NCI-H226 (cell line): ENCODE measurements at places on chromosomes 7 and 10.

- DNase-seq = no peak
Observed at GRCh38 chr7:107744345-107744750, 406 bp downstream of the CBLL1 start.

DNA sequence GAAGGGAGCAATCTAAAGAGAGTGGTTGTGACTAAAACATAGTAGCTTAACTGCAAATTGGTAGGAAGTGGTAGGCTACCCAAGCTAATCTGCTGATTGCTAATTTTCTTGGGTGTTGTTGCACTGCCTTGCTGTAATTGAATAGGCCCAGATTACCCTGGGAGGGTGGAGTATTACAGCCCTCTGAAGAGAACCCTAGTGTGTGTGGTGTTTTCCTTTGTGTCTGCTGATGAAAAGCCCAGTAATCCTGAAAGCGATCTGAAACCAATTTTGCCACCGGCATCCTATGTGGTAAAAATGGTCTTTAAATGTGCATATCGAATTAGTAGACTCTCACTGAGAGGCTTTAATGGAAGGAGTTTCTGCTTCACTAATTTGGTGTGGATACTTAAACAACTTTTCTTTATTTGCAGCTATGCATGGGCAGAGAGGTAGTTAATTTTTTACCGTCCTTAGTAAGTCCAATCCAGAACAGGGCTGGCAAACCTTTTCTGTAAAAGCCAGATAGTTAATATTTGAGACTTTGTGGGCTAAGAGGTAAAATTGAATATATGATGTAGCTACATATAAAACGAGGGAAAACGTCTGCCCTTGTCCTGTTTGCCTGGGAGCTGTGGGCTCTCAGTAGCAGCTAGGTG, 92.5 kb downstream of the CSTF2T start:
- DNase-seq = no peak

DNA sequence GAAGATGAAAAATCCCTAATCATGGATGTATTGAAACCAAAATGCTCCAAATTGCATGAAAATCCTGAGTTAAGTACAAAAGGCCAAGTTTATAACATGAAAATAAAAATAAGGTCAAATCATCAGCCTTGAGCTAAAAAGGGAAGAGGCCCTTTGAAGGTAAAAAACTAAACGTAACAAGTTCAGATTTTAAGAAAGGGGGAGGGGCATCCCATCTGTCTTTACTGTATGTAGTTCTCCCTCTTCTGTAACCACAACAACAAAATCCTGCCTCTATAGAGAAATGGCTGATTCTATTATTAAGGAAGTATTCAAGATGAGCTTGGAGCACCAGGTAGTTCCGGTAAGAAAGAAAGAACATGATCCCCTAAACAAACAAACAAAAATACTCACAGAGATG, 64.7 kb downstream of the TPK1 start:
- DNase-seq = no peak

DNA sequence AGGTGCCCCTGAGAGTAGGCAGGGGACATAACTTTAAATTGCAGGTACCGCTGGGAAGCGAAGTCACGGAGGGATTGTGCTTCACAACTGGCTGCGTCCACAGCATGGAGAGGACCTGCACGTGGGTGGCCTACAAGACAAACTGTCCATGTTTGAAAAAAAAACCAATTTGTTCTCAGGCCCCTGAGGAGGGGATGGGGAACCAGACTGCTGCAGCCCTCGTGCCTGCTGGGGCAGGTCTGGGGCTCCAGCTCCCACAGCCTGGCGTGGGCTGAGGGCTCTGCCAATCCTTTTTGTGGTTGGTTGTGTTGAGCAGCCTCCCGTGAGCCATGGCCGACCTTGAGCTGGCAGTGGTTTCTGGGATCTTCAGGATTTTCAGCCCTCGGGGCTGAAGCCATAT, 9.7 kb downstream of the SFRP5 start:
- no peak for DNase-seq

DNA sequence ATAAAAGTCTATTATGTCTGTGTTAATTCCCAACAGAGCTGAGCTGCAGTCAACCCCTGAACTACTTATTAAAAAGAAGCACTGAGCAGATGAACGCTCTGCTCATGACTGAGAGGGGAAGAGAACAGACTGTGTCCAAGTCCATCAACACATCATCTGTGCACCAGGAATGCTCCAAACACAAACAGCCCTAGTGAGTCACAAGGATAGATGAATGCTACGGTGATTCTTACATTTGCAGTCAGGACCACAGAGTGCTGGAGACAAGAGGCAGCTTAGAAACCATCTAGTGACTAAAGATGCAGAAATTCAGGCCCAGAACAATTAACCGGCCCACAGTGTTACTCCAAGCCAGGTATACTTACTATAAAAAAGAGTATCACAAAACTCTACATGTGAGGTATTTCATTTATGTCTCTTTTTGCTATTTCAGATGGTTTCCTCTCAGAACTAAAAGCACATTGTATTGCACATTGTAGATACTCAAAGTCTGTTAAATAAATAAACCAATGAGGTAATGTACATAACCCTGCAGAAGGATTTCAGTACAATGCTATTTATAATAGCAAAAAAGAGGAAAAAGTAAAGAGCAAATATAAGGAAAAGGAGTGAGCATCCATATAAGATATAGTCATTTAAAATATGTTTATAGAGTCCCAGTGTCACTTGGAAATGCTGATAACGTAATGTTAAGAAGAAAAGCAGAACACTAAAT, 159.2 kb downstream of the KCNMA1 start:
- peak; percentile 35 for DNase-seq

GRCh38 chr7:29009947-29010346, 51.8 kb upstream of the TRIL start:
- no peak for DNase-seq

DNA sequence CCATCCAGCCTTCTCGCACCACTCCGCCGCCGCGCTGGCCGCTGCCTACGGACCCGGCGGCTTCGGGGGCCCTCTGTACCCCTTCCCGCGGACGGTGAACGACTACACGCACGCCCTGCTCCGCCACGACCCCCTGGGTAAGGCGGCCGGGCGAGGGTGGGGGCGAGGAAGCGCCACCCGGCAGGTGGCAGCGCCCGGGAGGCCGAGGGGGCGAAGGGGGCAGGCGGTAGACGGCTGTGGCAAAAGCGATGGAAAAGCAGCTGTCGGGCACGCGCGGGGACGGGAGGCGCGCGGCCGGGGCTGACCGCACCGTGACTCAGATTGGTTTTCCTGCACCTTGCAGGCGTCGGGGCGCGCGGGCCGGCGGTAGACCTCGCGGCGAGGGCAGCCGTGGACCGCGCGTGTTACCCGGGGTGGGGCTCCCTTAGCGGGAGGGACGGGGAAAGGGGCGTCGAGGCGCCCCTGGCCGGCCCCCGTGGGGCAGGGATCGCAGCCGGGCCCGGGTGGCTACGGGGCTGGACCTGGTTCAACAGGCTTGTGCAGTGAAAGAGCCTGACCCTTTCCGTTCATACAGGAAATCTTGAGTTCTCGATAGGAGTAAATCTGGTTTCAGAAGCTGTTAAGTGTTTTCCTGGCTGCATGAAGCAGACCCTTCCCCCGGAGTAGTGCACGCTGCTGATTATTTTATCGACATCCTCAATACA, 608 bp downstream of the HHEX start:
- DNase-seq = no peak

DNA sequence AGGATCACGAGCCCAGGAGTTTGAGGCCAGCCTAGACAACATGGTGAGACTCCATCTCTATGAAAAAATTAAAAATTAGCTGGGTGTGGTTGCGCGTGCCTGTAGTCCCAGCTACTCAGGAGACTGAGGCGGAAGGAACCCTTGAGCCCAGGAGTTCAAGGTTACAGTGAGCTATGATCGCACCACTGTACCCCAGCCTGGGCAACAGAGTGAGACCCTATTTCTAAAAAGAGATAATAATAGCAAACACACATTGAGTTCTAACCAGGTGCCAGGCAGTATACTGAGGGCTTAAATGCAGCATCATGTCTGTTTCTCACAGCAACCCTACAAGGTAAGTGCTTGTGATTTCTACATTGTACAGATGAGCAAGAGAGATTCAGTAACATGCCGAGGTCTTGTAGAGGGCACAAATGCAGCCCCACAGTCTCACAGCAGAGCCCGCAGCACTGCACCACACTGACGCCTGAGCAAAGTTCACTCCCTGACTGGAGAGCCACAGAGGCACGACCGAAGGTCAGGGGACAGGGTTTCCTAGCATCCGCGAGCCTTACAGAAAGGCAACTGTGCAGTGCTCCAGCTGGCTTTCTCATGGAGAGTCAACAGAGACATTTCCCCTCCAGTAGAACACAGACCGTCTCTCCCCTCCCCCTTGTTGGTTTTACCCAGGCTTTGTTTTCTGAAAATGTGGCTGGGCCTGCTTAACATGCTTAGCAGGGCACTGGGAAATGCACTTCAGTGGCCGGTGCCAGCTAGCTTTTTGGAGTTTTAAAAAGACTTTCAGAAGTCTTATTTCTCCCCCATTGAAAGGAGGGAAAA, 36.5 kb downstream of the PDSS1 start:
- no peak for DNase-seq

DNA sequence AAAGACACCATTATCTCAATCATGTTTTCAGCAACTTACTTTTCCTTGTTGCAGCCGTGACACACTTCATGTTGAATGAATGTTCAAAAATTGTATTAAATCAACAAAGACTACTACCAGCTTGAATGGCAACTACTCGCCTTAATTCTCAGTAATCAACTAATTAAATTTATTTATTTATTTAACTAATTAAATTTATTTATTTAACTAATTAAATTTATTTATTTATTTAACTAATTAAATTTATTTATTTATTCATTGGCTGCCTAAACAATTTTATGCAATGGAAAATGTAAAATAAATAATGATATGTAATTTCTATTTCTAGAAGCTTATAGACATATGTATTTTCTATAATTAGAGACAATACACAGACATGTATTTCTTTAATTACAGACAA, 435.4 kb downstream of the GPAM start:
- no peak for DNase-seq

DNA sequence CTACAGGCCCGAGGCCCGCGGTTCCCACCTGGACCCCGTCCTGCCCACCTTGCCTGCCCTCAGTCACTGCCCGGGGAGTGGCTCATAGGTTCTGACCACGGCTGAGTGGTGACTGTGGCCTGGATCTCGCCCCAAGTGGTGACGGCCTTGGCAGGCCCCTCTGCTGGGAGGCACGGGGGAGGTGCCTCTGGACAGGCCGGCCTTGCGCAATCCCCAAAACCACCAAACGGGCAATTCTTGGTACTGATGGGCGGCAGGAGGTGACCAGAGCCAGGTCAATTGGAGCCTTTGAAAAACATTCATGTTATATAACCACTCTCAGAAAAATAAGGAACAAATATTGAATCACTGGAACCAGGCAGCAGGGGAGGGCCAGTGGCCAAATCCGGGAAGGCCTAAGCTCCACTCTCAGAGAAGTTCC, 83.4 kb downstream of the PRKAG2 start:
- no peak for DNase-seq

DNA sequence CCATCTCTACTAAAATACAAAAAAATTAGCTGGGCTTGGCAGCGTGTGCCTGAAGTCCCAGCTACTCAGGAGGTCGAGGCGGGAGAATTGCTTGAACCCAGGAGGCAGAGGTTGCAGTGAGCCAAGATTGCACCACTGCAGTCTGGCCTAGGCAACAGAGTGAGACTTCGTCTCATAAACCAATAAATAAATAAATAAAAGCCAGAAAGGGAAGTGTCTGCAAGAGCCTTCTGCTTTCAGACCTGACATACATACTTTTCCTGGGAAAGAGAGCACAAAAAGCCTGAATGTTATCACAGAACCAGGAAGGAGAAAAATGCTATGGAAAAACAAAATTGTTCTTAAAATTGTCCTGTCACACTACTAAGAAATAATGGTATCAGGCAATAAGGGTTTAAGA, 4.1 kb upstream of the KIF5B start:
- no peak for DNase-seq

GRCh38 chr10:72056932-72057751, 31.2 kb downstream of the SPOCK2 start:
- no peak for DNase-seq

DNA sequence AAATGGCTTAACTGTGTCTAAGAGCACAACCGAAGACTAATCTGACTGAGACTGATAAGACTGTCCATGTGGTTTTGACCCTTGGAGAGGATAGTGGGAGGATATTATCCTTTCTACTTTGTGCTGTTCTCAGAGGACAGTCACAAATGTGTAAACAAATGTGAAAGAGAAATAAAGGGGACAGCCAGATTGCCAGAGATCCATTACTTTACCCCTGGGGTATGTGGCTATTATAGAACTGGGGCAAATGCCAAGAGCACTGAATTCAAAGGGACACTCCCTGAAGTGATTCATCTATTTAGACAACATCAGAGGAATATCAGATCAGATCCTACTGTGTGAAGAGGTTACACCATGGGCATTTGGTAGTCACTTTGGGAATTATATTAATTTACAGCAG, 154.7 kb downstream of the RNLS start:
- DNase-seq = peak; percentile 12

- DNase-seq = no peak
Observed at GRCh38 chr10:132224343-132225072, 37.8 kb downstream of the DPYSL4 start.

DNA sequence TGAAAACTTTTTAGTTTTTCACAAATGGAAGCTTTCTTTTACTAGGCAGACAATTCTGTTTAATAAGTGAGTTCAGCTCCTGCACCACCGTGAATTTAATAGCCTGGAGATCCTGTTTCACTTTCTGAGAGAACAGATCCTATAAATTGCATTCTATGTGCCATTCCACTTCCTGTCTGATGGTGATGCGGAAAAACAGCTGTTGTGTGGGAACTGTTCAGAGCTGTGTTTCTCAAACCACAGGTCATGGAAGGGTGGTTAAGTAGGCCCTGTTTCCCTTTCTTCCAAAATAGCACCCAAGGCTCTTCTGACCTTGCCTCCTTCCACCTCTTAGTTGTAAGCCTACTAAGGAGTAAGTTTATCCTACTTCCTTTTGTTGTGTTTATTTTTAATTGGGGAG, 97.2 kb upstream of the DKK1 start:
- DNase-seq = no peak

- no peak for DNase-seq
Observed at GRCh38 chr7:86904949-86905834, 154.3 kb downstream of the ELAPOR2 start.

GRCh38 chr10:87538092-87539015, 33.7 kb downstream of the MINPP1 start:
- no peak for DNase-seq

DNA sequence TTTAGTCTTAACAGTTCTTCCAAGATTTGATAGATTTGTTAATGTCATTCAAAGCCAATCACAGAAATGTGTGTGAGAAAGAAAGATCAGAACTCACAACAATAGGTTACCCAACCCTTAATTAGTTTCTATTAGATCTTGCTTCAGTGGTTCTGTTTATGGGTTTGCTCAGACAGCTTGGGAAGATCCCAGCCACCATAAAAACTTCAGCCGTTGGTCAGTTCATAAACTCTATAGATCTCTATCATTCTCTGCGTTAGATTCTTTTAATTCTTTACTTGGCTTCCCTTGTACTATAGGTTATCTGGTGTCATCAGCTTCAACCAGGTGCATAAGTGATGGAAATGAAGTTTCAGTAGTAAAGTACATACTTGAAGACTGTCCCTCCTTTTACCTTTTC, 54.4 kb downstream of the ZNF277 start:
- no peak for DNase-seq

- no peak for DNase-seq
Observed at GRCh38 chr7:131581241-131582051, 25.0 kb upstream of the PODXL start.

GRCh38 chr7:7439564-7439963, 96.1 kb downstream of the COL28A1 start:
- DNase-seq = no peak

GRCh38 chr10:129861776-129862531, 102.1 kb downstream of the EBF3 start:
- DNase-seq = no peak
